ENCODE measurements at places on chromosomes 11 and 22.

DNA sequence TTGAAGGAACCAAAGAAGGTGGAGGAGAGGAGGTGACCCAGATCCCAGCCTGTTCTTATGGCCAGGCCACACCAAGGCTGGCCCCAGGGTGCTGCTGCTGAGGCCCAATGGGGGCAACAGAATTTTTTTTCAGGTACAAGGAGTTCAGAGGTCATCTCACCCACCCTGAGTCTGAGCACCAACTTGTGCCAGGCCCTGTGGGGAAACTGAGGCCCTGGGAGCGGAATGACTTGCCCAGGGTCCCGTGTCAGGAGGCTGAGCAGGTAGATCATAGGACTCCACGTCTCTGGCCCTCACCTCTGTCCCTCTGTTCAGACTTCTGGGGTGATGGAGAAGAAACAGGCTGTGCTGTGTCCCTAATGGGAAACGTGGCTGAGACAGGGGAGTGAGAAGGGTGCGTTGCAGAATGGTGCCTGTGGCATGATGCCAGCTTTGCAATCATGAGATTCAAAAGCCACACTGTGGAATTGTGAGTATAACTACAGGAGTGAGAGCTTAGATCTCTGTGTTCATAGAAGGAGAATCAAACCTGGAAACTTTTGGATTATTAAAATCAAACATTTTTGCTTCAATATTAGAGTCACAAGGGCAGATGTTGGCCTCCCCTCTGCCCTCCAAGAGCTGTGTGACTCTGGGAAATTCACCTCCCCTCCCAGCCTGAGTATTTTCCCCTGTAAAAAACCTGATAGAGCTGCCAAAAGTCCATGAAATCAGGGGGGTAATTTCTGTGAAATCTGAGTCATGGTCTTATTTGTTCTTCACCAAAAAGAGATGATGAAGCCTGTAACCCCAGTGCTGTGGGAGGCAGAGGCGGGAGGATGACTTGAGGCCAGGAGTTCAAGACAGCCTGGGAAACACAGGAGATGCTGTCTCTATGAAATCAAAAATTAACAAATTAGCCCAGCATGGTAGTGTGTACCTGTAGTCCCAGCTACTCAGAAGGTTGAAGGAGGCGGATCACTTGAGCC is 874 bp downstream of the APOL1 start:
- DNase-seq: no peak

- DNase-seq: no peak
Observed at GRCh38 chr22:48501231-48501750, 1326.4 kb downstream of the BRD1 start.

DNA sequence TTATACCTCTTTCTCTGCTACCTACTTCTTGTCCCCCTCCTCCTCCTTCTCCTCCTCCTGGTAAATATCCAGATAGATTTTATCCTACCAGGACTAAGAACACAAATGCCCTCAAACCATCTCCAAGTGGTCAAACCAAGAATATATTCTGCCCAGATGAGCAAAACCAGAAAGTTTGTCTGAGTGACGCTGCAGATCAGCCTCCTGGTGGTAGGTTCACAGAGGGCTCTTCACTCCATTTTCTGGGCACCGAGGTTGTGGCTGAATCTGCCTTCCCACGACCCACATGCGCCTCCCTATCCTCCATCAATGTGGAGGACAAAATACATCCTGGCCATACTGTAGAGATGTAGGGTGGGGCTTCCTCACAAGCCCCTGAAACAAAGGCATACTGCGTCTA is 543.6 kb downstream of the MN1 start:
- DNase-seq: no peak

- DNase-seq: no peak
Observed at GRCh38 chr22:37180531-37181231, 7.4 kb downstream of the C1QTNF6 start.

GRCh38 chr11:71131861-71132260 is 120.5 kb downstream of the SHANK2 start:
- no peak for DNase-seq

DNA sequence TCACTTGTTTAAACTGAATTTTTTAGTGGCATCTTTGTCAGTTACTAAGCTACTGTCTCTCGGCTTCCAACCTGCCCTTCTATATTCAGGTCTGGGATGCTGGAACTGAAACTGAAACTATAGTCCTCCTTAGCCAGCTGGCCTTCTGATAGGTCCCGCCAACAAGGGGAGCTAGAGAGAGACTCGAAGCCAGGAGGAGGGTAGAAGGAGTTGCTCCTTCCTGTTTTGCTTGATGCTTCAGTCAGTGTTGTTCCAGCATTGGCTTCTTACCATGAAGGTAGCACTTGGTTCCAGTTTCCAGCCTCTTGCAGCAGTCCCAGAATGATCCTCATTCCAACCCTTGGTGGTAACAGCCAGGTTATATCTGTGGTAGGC is 32.9 kb upstream of the HORMAD2 start:
- DNase-seq: no peak

GRCh38 chr11:125515102-125515439 is 19.0 kb upstream of the FEZ1 start:
- DNase-seq: no peak

DNA sequence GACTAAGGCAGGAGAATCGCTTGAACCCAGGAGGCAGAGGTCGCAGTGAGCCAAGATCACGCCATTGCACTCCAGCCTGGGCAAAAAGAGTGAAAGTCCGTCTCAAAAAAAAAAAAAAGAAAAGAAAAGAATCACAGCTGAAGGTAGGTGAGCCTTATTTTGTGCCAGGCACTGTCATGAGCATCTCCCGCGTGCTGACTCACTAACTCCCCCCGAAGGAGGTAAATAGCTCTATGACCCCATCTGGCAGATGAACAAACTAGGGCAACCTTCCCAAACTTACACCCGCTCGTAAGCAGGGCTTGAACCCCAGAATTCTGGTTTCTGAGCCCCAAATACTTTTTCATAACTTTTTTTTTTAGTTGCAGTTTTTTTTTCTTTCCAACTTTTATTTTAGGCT is 60.3 kb downstream of the ANO1 start:
- no peak for DNase-seq

DNA sequence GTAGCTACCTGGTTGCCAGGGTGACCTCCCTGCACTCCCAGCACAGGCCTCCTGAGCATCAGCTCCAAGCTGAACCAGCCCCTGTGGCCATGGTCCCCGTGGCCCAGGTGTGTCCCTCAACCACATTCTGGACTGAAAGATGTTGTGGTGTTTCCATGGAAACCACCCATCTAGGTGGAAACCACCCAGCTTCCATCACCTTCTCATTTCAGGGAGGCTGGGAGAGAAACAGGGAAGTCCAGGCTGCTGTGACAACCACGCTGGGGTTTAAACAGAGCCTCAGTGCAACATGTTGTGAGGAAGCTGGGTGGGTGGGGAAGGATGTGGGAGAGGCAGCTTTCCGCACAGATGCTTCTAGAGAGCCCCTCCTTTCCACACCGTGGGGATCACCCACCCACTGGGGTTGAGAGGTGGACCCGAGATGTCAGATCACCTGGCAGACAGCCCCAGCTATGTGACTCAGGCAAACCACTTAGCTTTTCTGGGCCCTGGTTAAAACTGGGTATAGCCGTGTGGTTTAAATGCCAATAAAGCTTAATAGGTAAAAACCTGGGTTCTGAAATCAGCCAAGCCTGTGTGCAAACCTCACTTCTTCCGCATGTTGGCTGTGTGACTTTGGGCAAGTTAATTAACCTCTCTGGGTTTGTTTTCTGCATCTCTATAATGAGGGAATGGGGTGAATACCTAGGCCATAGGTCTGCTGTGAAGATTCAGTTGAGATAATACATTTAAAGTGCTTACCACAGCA is 46.4 kb downstream of the CD82 start:
- DNase-seq: no peak

DNA sequence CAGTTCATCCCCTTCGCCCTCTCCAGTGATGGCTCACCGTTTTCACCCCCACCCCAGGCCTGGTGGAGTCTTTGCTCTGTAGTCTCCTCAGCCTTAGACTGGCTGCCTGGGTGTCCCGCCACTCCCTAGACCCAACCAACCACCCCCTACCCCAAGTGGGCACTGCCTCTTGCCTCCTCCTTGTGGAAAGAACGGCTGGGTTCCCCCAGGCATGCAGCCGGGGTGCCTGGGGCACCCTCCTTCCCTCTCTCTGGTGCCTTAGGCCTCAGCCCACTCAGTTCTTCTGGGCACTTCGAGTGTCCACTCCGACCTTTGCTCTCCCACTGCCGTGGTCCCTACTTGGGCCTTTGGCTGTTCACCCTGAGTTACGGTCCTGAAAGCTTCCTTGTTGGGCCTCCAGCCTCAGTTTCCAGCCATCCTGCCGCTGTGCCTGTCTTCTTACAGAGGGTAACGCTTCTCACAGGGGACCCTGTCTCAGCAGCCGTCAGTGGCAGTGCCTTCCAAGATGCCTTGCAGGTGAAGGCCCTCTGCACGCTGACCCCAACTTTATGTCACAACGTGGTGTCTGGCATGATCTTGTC is 3.1 kb downstream of the GRIK4 start:
- no peak for DNase-seq

GRCh38 chr11:536841-537621 is at the start of gene LRRC56:
Gene LRRC56 (plus strand): TSS chr11:537527. CDS start chr11:540685, 3,158 bp downstream.
- no peak for DNase-seq

- DNase-seq: no peak
Observed at GRCh38 chr11:31022080-31022479, 347.5 kb downstream of the DCDC1 start.

DNA sequence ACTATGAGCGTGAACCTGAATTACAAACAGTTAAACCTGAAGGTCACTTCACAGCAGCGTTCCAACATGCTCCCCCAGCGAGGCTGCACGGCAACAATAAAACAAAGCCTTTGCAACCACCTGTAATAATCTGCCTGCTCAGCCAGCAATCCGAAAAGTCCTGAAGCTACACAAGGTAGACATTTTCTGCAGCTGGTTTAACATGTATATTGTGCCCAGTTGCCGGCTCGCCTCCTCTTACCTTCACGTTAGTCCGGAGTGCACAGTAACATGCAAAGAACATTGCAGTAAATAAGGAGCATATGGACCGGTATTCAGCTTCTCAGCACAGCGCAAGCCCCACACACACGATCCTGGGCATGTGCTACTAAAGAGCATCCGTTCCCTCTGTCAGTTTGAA is 704.3 kb downstream of the DLG2 start:
- no peak for DNase-seq

DNA sequence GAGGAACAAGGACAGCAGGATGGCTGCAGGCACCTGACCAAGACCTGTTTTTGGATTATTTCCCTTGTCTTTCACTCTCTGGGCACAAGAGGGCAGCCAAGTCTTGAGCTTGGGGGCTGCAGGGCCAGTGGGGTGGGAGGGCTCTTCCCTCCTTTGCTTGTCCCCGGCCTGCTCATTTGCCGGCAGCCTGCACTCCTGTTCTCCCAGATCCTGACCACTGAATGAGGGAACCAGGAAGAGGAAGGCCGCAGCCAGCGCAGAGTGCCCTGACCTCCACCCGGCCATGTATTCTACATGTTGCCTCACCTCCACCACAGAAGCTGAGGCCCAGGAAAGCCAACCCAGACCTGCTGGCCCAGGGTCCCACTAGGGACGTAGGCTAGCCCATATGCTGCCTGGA is 15.5 kb upstream of the NNMT start:
- DNase-seq: no peak

DNA sequence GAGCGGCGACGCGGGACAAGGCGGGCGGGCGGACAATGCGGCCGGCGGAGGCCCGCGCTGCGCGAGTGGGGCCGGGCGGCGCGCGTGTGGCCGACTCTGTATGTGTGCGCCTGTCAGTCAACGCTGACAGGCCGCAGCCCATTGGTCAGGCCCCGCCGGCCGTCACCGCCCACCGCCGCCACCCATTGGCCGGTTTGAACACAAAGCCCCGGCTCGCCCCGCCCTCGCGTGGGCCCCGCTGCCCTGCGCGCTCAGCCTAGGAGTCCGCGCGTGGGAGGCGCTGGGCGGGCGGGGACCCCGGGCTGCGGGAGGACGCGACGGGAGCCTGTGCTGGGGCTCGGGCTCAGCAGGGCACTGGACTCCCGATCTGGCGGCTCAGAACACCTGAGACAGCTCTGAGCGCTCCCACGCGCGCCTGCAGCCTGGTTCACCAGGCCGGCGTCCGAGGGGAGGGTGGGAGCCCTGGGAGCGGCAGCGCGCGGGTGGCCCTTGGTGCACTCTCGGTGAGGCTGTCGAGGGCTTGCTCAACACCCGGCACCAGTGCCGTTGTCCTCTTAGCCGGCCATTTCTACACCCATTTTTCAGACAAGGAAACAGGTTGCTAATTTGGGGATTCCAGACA is at the start of gene SUN2:
Gene SUN2 (minus strand): TSS at position 88 of the 622 bp plus-strand sequence. CDS start 3,370 bp downstream, outside the sequence.
- DNase-seq: peak; percentile 84

- DNase-seq: no peak
Observed at GRCh38 chr22:46582281-46582933, 37.8 kb upstream of the GRAMD4 start.

GRCh38 chr11:104781719-104782376 is 116.4 kb downstream of the CASP12 start:
- no peak for DNase-seq

GRCh38 chr22:49577168-49578060 is 250.3 kb downstream of the BRD1 start:
- DNase-seq: no peak

GRCh38 chr11:17813391-17814059 is 78.9 kb downstream of the KCNC1 start:
- peak; percentile 32 for DNase-seq

- no peak for DNase-seq
Observed at GRCh38 chr22:19503869-19504268, 20.3 kb downstream of the CLDN5 start.

GRCh38 chr11:87292598-87292997 is 254.9 kb downstream of the TMEM135 start:
- no peak for DNase-seq

- DNase-seq: no peak
Observed at GRCh38 chr11:12704049-12704448, 29.8 kb downstream of the TEAD1 start.

DNA sequence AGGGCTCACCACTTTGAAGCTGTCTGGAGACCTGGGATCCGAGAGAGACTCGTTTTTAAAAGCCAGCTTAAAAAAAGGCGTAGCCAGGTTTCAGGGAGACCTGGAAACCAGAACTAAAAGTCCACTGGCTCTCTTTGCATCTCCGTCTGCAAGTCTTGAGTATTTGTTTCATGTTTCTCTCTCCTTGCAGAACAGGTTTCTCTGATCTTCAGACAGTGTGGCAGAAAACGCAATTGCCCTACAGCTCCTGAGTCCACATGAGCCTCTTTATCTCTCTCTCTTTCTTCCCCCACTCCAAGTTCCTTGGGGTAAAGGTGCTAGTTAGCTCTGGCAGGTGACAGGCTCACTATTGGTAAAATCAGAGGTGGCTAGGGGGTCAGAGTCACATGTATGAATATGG is 67.0 kb upstream of the AMPD3 start:
- no peak for DNase-seq

GRCh38 chr22:48756146-48757111 is 1071.2 kb downstream of the BRD1 start:
- no peak for DNase-seq

- DNase-seq: no peak
Observed at GRCh38 chr11:15707194-15707593, 592.5 kb downstream of the INSC start.

- no peak for DNase-seq
Observed at GRCh38 chr11:692824-693414, 2.1 kb downstream of the DEAF1 start.

DNA sequence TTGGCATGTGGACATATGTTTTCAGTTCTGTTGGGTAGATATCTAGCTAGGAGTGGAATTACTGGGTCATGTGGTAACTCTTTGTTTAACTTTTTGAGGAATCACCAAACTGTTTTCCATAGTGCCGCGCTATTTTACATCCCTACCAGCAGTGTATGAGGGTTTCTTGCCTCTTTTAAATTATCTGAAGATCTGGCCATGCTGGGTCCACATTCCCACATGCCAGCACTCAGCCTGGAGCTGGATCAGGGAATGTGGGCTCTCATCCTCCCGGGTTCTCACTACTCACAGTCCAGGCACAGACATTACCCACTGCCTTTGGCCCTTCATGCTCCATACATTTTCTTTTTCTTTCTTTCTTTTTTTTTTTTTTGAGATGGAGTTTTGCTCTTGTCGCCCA is 44.6 kb downstream of the RBX1 start:
- no peak for DNase-seq

All from cerebellar nuclear complex (tissue), 1 donor.